NCI-H1048 (cell line): ENCODE measurements at places on chromosomes 11 and 22.

DNA sequence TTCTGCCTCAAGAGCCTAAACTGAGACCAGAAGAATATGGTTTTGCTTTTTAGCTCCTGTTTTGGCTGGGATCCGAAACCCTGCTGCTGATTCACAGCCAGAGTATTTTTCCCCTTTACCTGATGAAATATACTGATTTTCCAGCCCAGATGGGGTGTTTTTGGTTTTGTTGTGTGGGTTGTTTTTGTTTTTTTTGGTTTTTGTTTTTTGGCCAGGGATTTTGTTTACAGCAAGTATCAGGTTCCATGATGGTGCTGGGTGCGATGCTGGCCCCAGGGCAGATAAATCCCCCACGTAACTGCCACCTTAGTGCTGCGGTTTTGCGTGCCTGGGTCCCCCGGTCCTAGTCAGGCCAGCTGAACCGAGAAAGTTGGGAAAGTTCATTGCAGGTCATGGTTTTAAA lies 103.7 kb downstream of the ZBTB16 start:
- DNase-seq: no peak

DNA sequence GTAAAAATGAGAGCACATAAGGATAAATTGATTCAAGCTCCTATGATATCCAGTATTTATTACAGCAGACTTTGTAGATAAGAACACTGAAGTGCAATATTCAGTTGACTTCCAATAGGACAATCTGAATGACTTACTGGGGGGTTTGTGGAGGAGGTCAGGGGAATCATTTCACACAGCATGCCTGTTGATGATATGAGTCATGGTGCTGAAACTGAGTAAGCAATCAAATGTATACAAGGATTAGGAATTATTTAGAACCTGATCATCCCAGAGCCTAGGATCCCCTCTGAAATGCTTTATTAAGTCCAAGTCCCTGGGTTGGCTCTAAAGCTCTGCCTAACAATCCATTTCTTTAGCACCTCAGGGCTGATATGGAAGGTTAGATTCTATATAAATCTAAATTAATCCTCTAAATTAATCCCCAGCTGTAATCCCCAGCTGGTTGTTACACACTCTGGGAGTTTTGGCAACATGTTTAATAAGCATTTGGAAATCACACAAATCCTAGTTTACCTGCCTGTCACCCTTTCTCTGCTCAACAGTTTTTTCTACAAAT lies 326.4 kb downstream of the GUCY1A2 start:
- no peak for DNase-seq

DNA sequence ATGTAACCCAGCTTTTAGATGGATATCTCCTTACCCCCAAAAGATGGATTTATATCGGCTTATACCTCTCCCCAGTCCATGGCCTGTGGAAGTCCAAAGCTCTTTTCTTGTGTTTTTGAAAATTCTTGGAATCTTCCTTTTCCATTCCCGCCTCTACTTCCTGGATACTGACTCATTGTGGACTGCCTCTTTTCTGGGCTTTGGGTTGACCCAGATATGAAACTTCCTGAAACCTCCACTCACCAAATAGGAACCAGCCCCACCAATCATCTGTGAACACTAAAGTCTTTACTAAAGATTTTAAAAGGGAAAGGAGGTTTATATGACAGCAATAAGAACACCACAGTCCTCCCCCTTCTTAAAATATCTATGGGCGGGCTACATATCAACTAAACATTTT lies 163.4 kb upstream of the SYN3 start:
- no peak for DNase-seq

DNA sequence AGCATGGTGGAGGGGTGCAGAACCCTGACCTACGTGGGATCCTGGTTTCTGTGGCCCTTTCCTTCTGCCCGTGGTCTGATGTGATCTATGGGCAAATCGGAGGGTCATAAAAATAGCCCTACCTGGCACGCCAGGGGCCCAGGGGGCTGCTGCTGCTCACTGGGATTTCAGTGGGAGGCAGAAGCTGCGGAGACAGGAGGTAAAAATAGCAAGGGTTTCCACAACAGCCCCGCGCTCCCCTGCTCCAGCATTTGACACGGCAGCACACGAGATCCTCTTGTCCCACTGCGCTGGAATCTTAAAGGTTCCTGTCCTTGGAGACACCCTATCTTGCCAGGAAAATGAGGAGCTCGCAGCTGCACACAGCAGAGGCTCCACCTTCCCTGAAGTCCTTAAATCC lies 321.2 kb downstream of the CTTN start:
- no peak for DNase-seq

DNA sequence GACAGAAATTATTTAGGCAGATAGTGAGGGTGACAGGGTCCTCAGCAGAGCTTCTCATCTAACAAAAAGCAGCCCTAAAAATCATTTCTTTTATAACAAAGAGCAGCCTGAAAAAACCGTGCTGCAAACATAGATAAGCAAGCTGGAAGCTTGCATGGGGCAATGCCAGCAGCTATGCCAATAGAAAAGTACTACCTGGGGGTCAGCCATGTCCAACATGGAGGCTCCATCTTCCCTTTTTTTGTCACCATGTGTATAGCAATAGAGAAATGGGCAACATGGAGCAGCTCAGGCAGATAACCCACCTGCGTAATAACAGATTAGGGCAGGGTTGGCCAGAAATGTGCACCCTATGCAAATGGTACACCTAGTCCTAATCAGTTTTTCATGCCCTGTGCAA lies 57.4 kb upstream of the IGLL5 start:
- no peak for DNase-seq

DNA sequence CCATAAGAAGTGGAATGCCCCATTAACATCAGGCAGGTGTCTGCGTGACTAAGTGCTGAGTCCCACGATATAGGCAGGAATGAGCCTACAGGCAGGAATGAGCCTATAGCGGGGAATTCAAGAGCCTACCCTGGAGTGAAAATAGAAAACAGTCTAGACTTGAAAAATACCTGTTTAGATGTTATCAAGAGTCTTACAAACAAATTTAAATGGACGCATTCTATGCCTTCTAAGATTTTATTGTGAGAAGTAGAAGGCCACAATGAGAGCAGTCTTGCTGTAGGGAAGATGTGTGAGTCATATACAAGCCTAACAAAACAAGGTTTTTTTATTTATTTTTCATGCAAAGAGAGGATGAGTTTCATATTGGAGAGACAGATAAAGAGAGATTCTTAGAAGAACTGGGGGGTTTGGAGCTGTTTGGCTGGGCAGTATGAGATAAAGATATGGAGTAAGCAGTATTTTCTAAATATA lies 200.8 kb upstream of the ZC3H12C start:
- no peak for DNase-seq

- no peak for DNase-seq
These were observed 17.3 kb upstream of the MMP13 start for GRCh38 chr11:102972853-102973252.

- DNase-seq: no peak
These were observed 30.6 kb upstream of the YAP1 start for GRCh38 chr11:102079625-102080024.

DNA sequence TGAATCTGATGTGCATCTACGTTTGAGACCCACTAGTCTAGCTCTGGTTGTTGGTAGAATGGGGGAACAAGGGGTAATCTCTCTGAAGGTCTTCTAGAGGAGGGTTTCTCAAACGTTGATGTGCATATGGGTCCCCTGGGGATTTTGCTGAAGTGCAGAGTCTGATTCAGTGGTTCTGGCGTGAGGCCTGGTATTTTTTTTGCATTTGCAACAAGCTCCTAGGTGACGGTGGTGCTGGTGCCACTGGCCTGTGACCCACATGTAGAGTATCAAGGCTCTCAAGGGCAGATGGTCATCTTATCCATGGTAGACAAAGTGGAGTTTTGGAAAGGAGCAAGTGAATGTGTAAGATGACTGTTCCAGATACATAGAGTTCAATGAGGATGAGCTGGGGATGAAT lies 97.1 kb downstream of the CEP164 start:
- no peak for DNase-seq

- DNase-seq: peak; percentile 15
These were observed 72.0 kb downstream of the SYN3 start for GRCh38 chr22:32985899-32986765.

DNA sequence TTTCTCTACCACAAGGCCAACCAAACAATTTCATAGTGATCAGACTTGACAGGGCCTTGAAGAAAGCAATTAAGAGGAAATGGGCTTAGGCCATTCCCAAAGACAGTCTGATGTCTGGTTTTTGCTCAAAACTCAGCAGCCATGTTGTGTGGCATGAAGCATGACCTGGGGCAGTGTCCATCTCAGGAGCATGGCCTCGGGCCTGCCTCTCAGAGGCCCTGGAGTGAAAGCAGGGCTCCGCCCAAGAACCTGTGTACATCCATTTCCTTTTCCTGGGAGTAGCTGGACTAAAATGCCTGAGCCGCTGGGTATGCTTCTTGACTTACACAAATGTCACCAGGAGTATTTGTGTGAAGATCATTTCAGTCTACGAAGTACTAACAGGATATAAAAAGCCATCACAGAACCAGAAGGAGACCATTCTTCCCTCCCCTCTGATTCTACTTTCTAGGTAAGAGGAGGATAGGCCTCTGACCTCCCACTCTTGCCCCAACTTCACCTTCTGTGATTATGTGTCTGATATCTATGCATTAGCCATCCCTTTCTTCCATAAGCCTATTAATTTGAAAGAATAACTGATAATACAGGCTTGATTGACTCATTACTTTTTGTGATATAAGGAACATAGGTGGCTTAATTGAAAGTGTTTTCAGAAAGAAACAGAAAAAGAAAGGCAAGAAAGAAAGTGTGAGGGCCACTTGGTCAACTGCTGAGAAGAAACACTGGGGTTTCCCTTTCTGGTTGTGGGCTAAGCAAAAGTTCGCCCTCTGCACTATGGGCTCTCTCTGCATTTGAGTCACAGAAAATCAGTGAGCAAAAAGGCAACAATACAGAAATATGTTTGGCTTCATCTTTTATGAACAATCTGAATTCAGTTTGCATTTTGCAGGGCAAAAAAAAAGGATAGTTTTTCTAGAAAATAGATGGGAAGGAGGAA lies 188.6 kb upstream of the MTMR2 start:
- no peak for DNase-seq

DNA sequence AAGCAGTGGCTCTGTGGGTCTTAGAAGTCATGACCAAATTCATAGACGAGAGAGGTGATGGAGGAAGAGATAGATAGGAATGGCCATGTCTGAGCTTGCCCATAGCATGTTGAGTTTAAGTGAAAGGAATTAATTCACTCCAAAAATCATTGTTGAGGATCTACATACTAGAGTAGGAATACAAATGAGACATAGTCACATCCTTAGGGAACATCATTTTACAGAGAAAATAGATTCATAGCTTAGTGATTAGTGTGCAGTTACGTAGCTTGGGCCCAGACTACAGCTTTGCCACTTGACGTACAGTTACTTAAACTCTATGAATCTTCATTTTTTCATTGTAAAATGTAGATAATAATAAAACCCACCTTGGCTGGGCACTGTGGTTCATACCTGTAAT lies 21.4 kb upstream of the BMAL1 start:
- no peak for DNase-seq

- no peak for DNase-seq
These were observed 40.2 kb downstream of the TSPAN18 start for GRCh38 chr11:44766972-44767278.

GRCh38 chr22:46794067-46794466 lies 31.6 kb downstream of the TBC1D22A start:
- no peak for DNase-seq

DNA sequence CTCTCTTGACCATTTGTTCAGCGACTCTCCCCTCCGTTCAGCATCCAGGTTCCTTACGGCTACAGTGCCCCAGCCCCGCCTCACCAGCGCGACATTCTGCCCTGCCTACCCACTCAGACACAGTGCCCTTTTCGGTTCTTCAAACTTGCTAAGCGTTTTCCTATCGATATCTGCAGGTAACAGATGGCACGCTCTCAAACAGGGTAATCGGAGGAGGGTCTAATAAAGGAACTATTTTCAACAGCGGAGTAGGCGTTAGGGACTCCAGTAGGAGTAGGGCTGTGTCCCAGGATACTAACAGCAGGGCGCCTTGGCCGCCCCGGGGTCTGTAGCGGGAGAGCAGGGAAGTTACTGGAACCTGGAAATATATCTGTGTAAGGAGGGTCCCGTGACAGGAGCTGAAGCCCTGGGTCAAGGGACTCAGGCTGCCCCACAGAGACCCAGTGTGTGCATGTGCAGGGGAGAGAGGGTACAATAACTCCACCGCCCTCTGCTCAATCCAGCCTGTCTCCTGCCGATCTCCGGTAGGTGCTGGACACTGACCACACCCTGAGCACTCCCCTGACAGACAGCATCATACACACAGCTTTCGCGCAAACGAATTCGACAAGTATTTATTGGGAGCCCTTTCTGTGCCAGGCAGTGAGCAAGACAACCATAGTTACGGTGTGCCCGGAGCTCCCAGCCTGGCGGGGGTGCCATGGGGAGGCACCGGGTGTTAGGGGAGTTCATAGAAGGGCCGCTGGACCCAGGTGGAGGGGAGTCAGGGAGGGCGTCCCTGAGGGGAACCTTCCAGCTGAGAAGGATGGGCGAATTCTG lies 2.1 kb downstream of the KLHL35 start:
- no peak for DNase-seq

GRCh38 chr22:24072361-24072760 lies 61.3 kb downstream of the CABIN1 start:
- no peak for DNase-seq

GRCh38 chr22:38180841-38181452 lies 683 bp downstream of the PLA2G6 start:
- no peak for DNase-seq

- DNase-seq: no peak
These were observed 208.4 kb downstream of the ARHGAP42 start for GRCh38 chr11:100895449-100895848.

DNA sequence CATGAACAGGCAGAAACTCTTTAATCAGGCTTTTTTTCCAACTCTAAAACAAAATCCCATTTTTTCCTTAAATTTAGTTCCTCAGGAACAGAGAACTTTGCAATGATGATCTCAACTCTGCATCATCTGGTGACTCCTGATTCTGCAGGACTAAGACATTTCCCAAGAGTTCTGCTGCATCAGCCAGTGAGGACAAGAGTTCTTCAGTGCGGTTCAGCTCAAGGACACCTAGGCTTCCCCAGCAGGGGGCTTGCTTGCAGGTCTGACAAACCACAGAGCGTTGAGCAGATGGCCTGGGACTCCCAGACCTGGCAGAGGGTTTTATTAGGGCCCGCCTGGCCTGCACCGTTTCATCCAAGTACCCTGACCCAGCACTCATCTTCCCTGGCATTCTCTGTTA lies 6.4 kb downstream of the CDCA5 start:
- no peak for DNase-seq

DNA sequence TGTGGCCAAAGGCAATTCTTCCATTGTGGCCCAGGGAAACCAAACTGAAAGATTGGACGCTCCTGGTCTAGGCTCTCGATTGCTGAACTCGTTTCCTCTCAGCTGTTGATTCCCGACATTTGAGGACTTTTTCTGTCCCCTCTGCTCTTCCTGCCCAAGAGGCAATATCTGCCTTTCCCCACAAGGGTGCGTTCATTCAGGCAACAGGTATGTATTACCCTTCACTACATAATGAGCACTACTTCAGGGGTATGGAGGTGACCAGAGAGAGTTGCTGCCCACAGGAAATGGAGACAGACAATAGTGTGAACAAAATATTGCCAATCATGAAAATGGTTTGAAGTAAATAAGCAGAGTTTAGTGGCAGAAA lies 8.2 kb downstream of the PTH start:
- no peak for DNase-seq

GRCh38 chr11:1219446-1219833 lies 3.4 kb upstream of the MUC5B start:
- DNase-seq: no peak
